ENCODE measurements at places on chromosomes 6 and 20.

DNA sequence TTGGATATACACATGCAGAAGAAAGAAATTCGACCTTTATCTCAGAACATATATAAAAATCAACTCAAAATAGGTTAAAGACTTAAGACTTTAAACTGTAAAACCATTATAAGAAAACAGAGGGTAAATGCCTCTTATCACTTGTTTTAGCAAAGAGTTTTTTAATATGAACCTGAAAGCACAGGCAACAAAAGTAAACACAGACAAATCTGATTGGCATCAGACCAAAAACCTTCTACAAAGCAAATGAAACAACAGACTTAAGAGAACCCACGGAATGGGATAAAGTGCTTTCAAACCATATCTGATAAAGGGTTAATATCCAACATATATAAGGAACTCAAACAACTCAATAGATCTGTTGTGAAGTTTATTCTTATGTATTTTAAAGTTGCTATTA lies 309.9 kb upstream of the OPRM1 start:
- no peak for DNase-seq

GRCh38 chr20:10005885-10006284 lies 28.9 kb upstream of the ANKEF1 start:
- no peak for DNase-seq

- DNase-seq, result no peak
These were observed 121.3 kb downstream of the PHACTR3 start for GRCh38 chr20:59725476-59726280.

GRCh38 chr20:37179683-37180524 lies 556 bp upstream of the MROH8 start:
- DNase-seq, result no peak

DNA sequence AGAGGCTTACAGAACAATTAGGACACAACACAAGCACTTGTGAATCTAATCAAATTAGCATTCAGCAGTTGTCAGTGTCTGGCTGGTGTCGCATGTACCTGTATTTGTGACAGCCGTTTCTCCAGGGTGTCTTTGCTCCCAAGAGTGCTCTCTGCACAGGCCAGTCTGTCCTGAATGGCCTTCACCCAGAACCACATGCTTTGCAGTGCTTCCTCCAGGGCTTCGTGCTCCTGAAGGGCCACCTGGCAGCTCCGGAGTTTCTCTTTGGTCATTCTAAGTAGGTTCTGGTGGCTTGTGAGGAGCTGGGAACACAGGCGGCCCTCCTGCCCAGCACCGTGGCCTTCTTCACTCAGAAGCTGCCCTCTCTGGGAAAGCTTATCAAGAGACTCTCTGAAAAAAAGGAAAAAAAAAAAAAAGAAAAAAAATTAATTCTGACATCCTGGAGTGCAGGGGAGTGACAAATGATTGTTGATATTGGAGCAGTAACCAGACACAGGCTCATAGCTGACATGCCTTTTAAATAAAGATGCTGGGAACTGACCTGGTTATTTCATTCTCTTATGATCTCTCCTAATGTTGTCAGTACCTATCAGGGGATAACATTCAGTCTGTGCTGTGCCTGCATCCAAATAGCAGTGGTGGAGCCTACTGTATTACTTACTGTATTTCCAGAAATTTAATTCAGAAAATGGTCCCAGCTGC lies 245.8 kb downstream of the SYNE1 start:
- no peak for DNase-seq

GRCh38 chr6:110746680-110747079 lies 68.6 kb downstream of the CDK19 start:
- DNase-seq, result no peak

DNA sequence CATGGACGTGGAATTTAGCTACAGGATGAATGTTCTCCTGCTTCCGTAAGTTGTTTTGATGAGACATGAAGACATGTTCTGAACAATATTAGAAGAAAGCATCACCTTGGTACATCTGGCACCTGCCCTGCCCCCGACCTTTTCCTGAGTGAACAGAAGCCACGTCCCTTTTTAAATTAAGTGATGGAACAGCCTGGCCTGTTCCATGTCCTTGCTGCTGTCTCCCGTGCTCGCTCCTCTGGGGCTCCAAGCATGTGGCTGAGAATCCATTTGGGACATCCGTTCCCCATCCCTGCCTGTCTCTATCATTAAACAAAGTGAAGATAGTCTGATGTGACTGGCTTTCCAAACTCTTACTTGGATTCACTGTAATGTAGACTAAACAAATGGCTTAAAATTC lies 36.4 kb downstream of the ERMARD start:
- DNase-seq, result no peak

DNA sequence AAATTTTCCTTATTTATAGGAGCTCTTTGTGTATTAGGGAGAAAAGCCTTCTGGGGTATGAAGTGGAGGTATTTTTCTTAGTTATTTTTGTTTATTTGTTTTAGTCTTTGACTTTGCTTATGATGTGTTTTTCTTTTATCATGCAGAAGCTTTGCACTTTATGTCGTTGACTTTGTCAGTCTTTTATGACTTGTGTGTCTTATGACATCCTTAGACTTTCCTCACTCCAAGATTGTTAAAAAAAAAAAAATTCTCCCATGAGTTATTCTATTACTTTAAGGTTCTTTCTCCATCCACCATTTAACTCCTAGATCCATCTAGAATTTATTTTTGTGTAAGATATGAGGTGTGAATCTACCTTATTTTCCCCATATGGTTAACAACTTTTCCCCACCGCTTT lies 36.6 kb downstream of the BICRAL start:
- no peak for DNase-seq

DNA sequence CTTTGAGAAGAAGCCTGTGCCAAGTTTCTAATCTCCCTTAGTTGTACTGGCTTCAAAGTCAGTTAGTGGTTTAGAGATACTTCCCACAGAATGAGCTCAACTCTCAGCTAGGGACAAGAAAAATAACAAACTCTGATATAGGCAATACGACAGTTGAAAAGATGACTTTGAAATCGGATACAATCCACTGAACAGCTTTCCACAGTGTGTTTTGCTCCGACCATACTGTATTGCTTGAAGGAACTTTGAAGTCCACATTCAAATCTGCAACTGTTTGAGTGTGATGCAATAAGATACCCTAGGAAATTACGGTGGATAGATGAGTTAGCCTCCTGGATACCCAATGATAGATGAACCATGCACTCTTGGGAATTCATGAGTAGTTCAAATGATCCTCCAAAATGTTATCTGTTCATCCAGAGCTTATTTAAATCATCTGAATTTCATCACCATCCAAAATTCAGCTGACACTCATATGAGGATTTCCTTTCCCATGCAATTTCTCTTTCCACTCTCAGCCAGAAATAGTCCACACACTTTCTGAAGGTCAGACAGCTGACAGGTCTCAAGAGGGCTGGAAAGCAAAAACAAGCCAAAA lies 443.8 kb downstream of the HAO1 start:
- DNase-seq, result no peak

DNA sequence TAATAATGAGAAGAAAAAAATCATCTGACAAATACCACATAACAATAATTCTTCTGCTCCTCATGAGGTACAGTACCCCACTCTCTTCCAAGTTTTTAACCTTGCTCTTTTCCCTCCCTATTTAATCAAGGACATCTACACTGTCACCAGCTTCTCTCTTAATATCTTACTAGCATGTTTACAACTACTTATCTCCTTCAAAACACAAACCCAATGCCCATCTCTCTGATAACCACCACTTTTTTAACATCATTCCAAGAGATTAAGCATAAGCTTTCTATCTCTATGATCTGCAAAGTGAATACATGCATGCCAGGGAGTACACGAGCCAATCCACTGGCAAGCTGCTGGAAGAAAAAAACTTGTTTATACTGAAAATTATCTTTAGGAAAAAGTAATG lies 10.3 kb downstream of the CEP85L start:
- DNase-seq, result no peak

GRCh38 chr6:118505656-118506055 lies 42.4 kb upstream of the PLN start:
- DNase-seq, result no peak

DNA sequence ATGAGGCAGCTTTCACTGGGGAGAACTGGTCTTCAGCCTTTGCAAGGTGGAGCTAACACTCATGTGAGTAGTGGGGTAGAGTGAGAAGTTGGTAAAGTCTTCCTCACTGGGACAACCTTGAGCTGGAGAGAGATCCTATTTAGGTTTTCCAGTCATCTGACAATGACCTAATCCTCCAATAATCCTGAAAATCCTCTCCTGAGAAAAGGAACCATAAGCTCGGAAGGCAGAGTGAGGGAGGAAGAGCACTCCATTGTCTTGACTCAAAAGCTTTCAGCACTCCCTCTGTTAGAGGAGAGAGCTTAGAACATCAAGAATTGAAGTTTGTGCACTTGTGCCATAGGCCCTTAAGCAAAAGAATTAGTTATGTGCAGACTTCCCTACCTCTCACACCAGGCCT lies 77.8 kb downstream of the TRAM2 start:
- no peak for DNase-seq

DNA sequence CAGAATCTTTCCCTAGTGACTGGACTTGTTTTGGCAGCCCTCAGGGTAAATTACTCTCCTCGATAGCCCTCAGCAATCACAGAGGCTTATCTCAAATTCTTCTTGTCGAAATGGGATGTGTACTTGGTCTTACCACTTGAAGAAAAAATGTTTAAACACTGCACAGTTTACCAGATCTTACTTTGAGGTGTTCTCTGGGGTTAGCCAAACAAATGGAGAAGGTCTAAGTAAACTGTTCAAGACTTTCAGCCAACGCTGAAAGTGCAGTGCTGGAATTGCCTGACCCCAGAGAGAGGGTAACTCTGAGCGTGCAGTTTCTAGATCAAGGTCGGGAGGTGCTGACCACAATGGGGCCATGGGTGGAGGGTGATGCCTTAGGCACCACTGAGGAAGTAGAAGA lies 39.2 kb downstream of the MYLIP start:
- DNase-seq, result no peak

DNA sequence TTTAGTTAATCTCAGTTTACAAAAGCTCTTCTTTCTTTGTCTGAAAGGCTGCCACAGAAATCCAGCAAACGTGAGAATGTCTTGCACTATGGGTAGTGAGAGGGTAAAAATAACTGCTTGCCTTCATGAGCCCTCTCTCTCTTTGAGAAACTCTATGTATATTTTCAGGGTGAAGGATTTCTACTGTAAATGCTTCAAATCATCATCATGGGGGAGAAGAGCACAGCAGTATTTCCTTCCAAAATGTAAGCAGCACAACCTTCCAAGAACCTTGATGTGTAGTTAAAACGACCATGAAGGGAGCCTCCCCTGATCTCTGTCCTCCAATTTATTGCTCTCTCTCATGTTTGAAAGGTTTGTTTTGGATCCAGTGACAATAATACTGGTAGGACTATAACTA lies 141.3 kb upstream of the CENPW start:
- no peak for DNase-seq

DNA sequence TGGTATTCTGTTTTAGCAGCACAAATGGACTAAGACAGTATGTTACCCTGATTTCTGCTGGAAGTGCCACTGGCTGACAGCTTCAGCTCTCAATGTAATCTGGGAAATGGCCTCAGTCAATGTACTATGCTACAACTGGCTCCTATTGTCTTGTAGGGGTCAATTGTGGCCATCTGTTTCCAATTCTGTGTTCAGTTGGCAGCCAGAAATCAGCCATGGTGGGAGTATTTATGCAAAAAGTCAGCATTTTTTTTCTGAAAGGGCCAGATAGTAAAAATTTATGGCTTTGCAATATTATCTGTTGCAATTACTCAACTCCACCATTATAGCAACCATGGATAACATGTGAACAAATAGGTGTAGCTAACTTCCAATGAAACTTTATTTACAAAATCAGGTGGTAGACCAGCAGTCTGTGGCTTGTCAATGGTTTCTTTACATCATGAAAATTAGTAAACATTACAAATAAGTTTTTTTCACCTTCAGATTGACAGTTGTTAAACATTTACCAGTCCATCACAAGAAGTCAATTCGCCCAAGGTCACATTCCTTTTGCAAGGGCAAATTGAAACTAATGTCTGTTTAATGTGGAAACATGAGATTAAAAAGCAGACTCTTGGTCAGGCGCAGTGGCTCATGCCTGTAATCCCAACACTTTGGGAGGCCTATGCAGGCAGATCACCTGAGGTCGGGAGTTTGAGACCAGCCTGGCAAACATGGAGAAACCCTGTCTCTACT lies 58.3 kb upstream of the TSHZ2 start:
- DNase-seq, result no peak

- DNase-seq, result no peak
These were observed 22.2 kb downstream of the RREB1 start for GRCh38 chr6:7129784-7130569.

GRCh38 chr6:131173680-131174079 lies 38.4 kb downstream of the AKAP7 start:
- DNase-seq, result no peak

- DNase-seq, result no peak
These were observed 10.4 kb upstream of the THBS2 start for GRCh38 chr6:169263836-169264608.

DNA sequence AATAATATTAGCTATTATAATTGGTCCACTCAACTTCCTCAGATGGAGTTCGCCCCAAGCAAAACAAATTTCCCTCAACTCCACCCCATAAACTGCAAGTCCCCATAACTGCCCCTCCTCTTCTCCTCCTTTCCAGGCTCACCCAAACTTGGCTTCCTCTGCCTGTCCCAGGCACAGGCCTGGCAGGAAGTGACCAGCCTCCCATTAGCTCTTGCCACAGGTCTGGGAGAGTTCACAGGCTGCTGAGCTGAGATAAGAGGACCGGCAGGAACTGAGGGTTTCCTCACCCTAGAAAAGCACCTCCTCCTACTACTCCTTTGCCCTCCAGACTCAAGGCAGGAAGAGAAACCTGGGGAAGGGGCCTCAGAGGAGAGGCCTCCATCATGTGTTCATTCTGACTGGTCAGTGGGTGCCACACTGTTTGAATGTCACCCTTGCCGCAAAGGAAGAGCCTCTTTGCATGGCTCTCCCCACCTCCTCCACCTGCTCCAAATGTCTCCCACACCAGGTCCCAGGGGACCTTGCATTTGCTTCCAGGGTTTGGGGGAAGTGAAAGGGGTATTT lies 24.5 kb upstream of the SMIM29 start:
- DNase-seq, result no peak

DNA sequence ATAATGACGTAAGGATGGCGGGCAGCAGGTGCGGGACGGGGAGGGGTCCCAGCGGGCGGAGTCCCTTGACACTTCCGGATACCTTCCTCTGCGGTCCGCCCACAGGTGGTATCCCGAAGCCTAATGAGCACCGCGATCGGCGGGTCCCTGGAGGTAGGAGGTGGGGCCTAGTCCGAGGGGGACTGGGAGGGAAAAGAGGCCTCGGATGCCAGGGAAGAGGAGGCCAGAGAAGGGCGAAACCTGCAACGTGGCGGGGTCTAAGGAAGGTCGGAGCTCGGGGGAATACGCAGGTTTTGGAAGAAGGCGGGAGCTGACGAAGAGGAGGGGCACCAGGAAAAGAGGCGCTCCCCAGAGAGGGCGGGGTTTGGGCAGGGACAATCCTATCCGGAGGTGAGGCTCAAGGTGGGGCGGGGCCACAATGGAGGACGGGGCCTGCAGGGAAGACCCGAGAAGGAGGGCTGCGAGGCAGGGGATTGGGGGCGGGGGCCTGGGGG lies 3.7 kb downstream of the PRSS16 start:
- no peak for DNase-seq

DNA sequence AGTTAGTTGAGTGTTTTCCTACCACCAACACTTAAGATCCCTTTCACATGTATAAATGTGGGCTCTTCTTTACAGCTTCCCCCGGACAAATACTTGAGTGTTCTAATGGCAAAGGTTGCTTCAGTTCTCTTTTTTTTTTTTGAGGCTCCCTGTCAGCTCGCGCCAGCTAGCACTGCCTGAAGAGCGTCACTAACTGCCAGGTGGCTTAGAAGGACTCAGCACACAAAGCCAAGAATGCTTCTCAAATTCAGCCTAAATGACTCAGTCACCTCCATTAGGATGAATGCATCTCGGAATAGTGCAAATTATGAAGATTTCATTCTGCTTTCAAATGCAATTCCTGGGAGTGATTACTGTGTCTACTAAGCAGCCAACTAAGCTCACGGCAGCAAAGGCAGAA lies 150.7 kb upstream of the BTBD3 start:
- no peak for DNase-seq

All from BJ (cell line).